ENCODE measurements at places on chromosomes 7 and 10.

- no peak for DNase-seq
Measured at GRCh38 chr10:89534826-89535166, 598 bp downstream of the SLC16A12 start.

- DNase-seq = no peak
Measured at GRCh38 chr10:84256510-84257342, 11.9 kb downstream of the RGR start.

DNA sequence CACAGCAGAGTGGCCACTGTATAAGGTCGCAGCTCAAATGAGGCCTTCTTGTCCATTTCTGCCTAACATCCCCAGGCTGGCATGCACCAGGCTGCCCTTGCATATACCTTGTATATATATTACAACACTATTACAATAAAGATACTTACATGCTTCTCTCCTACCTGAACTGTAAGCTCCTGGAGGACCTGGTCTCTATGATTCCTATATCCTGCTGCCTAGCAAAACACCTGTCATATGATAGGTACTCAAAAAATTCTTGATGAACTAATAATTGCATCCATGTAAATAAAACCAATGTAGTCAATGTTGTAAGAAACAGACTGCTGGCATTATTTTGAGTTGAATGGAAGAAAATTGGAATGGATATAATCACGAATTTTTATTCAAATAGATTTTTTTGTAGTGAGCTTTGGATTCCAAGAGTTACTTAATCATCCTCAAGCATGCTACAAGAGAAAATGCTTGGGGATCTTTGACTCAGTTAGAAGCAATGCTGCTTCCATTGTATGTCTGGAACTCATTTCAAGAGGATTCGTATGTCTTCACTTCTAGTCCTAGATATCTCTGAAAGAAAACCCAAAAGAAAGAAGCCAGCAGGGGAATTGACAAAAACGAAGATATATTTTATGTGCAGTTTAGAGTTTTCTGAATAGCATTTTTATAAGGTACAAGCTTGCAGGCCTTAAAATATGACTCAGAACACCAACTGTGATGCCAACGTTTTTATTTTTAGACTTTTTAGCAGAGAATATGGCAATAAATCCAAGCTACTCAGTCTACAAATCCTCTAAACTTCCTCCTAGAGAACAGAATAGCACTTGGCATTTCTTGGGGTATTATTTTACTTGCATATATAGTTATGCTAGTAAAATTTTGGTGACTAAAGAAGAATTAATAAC, 53.1 kb downstream of the OSBPL3 start:
- no peak for DNase-seq

- DNase-seq = no peak
Measured at GRCh38 chr7:27351786-27352185, 109.2 kb downstream of the EVX1 start.

GRCh38 chr10:71970331-71970730, 6.1 kb downstream of the CHST3 start:
- DNase-seq = no peak

DNA sequence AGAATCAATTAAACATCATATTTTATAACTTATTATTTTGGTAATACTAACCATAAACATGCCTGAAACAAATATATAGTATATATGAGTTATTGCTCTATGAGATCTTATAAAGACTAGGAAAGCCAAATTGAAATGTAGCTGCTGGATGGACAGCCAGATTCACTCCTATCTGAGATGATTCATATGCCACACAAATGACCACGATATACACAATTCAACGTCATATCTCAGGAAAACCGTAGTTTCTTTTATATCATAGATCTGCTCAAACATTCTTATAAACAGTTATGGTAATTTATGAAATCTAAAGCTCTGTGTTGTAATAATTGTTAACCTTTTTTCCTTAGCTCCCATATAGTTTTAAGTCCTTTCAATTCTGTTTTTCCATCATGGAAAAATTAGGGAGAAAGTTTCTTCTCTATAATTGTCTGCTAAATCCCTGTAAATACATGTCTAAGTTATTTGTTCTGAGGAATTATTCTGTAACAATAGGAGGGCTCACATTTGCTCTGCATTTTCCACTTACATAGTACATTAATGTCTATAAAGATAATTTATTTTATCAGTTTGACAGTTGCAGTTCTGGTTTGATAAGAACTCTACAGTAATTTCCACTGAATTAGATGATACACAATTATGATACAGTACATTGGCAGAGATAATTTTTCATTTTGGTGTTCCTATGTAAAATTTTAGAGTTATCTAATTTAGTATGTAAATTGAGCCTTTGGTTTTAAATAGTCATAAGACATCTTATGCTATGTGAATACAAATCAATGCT, 42.7 kb downstream of the GNAT3 start:
- no peak for DNase-seq

GRCh38 chr7:127586346-127586745, 950 bp upstream of the GCC1 start:
- no peak for DNase-seq

- no peak for DNase-seq
Measured at GRCh38 chr7:95599069-95599468, 2.8 kb upstream of the PDK4 start.

DNA sequence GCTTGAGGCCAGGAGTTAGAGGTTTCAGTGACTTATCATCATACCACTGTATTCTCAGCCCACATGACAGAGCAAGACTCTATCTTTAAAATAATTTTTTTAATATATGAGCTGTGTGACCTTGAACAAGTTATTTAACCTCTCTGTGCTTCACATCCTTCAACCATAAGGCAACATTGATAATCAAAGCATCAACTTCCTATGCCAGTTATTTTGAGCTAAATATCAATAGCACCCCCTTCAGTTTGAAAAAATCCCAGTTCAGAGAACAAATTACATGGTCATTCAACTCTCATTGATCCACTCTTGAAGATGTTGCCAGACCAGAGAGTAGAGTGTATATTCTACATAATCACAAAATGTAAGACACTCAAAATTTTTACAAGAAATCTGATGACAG, 53.0 kb downstream of the ASNS start:
- DNase-seq = no peak

GRCh38 chr10:89555688-89556445, 20.5 kb upstream of the SLC16A12 start:
- no peak for DNase-seq

DNA sequence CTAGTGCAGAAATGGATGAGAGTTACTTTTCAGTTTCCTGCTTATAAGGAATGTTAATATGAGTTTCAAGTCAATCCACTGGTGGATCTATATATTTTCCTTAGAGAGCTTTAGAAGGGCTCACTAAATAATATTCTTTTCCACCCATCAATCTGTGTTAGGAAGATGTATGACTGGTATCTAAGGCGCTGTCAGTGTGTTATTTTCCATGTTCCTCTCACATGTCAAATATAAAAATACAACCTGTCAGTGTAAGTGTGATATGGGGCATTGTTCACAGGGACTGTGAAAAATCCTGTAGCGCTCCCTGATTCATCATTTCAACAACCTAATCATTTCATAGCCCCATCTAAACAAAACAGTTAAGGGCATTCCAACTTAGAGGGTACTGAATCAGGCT, 203.1 kb downstream of the TMEM26 start:
- DNase-seq = no peak

DNA sequence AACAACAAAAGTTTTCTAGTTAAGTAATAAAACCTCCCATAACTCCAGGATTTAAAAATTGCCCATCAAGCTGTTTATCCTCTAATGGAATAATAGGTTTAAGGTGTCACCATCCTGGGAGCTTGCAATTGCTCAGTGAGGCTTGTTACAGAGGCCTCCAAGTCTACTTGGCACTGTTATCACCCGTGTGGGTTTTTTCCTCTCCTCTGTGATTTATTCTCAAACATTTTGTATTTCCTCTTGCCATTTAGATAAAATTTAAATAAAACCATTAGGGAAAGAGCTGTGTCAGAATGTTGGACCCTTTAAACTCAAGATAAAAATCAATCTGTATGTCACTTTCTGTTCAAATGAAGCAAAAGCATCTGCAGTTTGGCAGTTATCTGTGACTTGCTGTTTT, 202.6 kb downstream of the GALNT17 start:
- DNase-seq = no peak

DNA sequence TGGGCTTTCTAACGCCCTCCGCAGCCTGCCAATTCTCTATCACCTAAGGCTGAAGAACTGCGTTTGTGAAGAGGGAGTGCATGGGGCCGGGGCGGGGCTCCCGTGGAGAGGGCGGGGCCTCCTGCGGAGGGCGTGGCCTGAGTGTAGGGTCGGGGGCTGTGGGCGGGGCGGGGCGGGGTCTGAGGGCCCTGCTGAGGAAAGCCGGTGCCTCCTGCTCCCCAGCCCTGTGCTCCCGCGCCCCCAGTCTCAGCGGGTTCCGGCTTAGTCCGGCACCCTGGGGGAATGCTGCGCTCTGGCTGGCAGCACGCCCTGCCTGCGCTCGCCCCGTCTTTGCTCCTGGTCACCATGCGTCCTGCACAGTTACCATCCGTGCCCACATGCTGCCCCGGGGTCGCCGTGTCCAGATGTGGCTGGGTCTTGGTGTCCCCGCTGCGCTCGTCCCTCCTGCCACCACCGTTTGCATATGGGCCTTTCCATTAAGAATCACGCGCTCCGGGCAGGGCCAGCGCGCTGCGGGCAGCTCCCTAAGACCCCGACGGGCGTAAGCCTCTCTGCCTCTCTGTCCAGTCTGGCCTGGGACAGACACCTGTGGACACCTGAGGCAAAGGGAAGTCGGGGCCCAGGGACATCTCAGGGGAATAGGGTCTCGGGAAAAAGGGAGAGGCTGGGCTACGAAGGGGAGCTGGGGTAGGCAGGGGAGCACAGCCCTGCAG, 144.0 kb upstream of the RET start:
- DNase-seq = no peak

DNA sequence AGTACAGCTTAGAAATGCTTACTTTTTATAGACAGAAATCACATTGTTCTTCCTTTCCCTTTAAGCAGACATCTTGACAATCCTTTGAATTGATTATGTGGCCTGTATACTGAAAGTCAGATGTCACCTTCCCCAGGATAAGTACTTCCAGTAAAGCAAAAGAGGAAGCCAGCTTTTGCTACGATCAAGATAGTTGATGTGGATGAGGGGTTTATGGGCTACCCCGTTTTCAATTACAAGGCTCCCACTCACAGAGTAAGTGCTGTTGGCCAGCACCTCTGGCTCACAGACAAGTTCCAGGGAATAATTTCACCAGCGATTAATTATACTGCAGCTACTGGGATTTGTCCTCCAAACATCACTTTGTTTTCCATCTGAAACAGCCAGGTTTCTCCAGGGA, 95.1 kb upstream of the SAMD8 start:
- no peak for DNase-seq

GRCh38 chr7:80347173-80347572, 164.7 kb downstream of the GNAT3 start:
- DNase-seq = no peak

- DNase-seq = no peak
Measured at GRCh38 chr10:6406220-6407033, 173.6 kb downstream of the PRKCQ start.

- DNase-seq = no peak
Measured at GRCh38 chr7:36284456-36285090, 105.1 kb upstream of the ANLN start.

DNA sequence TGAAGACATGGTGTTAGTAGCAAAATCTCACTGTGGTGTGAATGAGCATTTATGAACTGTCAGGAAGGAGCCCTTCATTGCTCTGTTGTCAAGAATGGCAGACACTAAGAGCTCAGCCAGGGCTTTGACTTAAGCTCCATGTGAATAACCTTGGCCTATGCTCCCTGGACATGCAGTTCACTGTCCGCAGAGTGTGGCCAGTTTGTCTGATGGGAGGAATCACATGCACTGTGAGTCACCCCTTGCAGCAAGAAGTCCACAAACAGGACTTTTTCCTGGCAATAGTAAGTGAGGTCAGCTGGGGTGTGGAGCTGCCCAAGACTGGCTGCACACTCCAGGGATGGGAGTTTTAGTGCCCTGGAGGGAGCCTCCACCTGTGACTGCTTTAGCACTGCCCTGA, 49.5 kb downstream of the ZNF37A start:
- DNase-seq = no peak

DNA sequence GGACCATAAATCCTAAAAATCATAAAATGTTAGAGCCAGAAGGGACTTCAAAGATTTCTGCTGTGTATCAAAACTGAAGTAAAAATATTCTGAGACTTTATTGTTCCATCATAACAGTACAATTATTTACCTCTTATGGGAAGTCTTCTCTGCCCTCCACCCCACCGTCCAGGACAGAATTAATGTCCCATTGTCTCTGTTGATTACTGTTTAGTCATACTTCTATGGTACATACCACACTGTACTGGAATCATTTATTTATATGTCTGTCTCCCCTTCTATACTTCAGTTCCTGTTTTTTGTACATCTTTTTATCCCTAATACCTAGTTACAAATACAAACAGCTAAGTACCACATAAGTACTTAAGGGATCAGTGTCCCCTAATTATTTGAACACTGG, 91.4 kb upstream of the CAPZA2 start:
- DNase-seq = no peak

GRCh38 chr7:29214056-29214455, 19.5 kb downstream of the CHN2 start:
- no peak for DNase-seq

DNA sequence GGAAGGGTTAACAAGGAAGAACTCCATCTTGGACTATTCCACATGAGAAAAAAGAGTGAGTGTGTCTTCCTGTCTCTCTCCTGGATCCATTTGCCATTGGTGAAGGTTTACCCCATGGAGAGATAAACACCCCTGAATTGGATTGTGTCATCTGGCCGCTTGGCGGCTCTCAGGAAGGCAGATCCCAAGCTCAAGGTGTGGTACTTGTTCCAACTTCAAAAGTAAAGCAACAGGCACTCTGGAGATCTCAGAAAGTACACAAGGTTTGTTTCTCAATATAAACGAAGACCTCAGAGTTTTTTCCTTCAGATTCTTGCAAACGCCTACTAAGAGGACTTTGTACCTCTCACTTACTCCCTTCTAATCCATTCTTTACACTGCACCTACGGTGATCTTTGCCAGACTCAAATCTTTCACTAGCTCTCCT, 116.7 kb downstream of the REEP3 start:
- DNase-seq = no peak

DNA sequence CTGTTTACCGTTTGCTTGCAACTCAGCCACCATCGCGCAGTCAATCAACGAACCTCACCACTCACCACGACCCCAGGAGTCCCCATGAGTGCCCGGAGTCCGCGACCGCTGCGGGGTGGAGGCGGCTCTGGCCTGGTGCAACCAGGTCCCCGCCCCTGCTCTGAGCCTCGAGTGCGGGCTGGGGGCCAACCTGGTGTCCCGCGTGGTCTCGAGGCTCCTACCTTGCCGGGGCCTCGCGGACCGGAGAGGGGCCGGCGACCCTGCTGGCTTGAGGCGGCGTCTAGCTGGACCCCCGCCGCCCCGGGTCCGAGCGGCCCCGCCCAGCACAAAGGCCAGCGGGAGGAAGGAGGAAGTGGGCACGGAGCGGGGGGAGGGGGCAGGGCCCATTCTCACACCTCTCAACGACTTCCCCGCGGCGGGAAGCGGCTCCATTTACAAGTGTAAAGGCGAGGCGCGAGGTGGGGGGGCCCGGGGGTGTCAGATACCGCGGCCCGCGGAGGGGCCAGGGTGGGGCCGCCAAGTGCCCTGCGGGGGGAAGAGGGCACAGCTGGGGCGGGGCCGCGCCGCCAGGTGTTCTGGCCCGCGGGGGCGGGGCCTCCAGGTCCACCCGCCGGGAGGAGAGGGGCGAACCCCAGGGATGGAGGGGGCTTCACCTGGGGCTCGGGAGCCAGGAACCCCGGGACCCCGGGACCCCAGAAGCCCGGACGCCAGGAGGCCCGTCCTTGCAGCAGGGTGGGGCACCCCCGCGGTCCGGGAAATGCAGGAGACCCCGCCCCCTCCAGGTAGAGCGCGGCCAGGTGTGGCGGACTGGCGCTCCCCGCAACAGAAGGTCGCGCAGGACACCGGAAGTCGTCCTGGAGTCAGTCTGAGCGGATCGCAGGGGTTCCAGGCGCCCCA, 8.6 kb downstream of the CTBP2 start:
- DNase-seq = no peak
